ENCODE measurements at places on chromosomes 4 and X.

- DNase-seq: no peak
Observed at GRCh38 chr4:1576304-1576960, 107.7 kb downstream of the FAM53A start.

DNA sequence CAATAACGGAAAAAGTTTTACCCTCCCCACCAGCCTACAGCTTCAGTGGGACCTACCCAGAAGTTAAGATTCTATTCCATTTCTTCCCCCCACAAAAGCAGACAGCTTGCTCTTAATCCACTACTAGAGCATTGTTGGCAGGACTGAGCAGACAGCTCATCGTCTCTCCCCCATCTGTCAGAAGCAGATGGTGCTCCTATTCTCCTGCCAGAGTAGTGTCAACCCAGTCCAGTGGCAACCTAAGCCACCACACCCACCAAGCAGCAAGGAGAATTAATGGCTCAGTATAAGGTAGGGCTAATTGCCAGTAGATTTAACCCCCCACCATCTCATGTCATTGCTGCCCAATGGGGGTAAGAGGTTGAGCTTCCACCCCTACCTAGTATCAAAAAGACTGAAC lies 62.0 kb downstream of the AWAT2 start:
- DNase-seq: no peak

DNA sequence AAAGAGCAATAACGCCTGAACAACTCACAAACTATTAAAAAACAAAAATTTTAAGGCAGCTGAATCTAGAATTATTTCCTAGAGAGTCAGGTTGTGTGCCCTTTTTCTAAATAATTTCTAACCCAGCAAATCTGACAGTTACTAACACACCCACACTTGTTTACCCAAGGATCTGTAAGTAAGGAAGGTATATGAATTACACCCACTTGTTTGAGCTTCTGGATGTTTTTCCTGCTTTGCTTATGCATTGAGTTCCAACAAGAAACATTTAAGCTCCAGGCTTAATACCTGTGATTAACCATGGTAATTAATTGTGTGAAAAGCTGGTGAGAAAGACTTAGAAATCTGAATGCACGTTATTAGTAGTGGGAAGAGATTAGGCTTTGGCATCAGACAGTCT lies 1.5 kb downstream of the NIPAL1 start:
- DNase-seq: no peak

- DNase-seq: no peak
Observed at GRCh38 chr4:159278399-159278798, 175.5 kb downstream of the RAPGEF2 start.

DNA sequence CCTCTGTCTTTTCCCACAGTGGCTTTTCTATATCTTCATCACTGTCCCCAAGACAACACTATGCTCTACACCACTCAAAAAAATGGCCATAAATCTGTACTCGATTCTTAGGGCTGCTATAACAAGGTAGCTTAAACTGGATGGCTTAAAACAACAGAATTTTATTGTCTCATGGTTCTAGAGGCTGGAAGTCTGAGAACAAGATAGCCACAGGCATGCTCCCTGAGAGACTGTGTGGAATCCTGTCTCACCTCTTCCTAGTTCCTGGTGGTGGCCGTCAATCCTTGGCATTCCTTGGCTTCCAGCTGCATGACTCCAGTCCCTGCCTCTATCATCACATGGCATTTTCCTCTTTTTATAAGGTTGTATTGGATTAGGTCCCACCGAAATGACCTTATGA lies 70.7 kb upstream of the DCLK2 start:
- no peak for DNase-seq

GRCh38 chr4:187550256-187550950 lies 445.2 kb upstream of the ZFP42 start:
- no peak for DNase-seq

- no peak for DNase-seq
Observed at GRCh38 chr4:7750523-7750922, 189.1 kb downstream of the AFAP1 start.

GRCh38 chr4:124937993-124938392 lies 225.5 kb upstream of the ANKRD50 start:
- no peak for DNase-seq

DNA sequence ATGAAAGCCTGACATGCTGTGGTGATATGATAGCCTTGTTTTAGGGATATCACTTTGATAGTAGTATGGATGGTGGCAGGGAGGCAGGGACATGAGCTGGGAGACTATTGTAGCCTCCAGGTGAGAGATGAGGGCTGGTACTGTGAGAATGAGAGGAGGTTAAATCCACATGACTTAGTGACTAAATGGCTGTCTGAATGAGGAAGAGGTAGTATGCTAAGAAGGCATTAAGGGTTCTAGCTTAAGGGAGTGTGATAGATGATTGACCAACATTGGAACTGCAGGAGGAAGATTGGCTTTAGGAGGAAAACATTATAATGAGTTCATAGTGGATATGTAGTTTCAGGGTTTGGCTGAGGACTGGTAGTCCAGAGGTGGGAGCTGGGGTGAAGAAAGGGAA lies 195.0 kb upstream of the ANK2 start:
- DNase-seq: no peak

DNA sequence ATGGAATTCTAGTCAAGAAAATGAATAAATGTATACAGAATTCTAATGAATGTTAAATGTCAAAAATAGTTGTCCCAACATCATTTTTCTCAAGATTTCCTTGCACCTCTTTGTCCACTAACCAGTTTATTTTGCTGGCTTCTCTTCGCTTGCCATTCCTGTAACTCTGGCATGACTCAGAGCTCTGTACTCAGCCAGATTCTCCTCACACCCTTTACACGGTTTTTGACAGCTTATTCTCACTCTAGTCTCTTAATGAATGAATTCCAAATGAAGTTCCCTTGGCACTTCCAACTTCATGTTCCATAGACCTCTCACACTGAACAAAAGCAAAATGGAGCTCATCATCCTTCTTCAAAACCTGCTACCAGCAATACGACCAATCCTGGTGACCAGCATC lies 419.3 kb upstream of the SLIT2 start:
- no peak for DNase-seq

DNA sequence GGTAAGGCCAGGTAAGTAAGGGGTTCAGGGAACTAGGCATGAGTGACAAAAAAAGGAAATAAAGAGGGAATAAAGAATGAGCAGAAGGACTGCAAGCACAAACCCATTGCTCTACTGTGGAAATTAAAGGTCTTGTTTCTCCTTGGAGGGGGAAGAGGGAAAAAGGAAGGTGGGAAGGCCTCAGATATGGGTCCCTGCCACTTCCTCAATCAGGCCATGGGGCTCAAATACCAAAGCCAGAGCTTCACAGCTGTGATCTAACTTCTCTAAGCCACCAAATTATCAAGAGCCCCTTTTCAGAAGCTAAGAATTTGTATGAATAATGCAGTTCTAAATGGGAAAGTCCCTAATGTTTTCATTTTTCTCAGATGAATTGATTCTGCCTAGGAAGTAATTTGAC lies 4.7 kb downstream of the USP51 start:
- DNase-seq: no peak

DNA sequence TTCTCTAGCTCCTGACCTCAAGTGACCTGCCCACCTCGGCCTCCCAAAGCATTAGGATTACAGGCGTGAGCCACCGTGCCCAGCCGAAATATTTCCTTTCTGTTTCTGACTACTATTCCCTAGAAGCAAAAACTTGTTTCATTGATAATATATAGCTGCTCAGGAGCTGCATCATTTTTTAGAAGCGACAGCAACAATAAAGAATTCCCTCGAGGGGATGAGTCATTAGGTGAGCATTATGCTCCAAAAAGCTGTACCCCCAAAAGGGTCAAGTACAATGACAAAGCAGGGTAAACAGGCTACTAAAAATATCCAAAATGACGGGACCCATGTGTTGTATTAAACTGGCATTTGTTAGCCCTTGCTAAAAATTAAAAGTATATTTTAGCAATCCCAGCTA lies 67.0 kb downstream of the RBM47 start:
- DNase-seq: no peak

GRCh38 chr4:182142176-182143085 lies 100.8 kb upstream of the TENM3 start:
- DNase-seq: no peak

- no peak for DNase-seq
Observed at GRCh38 chrX:8083286-8083685, 87.8 kb downstream of the VCX2 start.

GRCh38 chrX:136839196-136839595 lies 41.3 kb downstream of the RBMX start:
- no peak for DNase-seq

DNA sequence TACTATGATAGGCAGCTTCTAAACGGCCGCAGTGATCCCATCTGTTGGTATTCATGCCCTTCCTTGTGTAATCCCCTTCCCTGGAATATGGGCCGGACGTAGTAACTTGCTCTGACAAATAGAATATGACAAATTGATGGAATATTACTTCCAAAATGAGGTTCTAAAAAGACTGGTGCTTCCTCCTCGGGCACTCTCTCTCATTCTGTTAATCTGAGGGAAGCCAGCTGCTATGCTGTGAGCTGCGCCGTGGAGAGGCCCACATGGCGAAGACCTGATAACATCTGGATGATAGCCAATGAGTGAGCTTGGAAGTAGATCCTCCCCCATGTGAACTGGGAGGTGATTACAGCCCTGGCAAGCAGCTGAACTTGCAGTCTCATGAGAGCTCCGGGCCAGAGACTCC lies 27.2 kb upstream of the SLC25A4 start:
- DNase-seq: no peak

GRCh38 chr4:4480205-4480604 lies 61.6 kb downstream of the STX18 start:
- DNase-seq: no peak

All from activated gamma-delta T cell (primary cell).